ENCODE measurements at places on chromosomes 6 and 20. TPM values are rescaled to one million over a fixed set of nuclear protein-coding genes. Genes with fewer than 3 reads are reported as not detected.

GRCh38 chr6:143038833-143039232, 21.9 kb upstream of the AIG1 start:
- DNase-seq = no peak
- no peaks in the 10 kb centered on the region for H3K4me1 ChIP-seq
- no peaks in the 10 kb centered on the region for H3K36me3 ChIP-seq
- no peak overlapping the region for H3K27ac ChIP-seq
- H3K4me3 ChIP-seq = no peak overlapping the region

- no peaks in the 10 kb centered on the region for H3K27me3 ChIP-seq
- H3K4me1 ChIP-seq = no peaks in the 10 kb centered on the region
- H3K36me3 ChIP-seq = no peaks in the 10 kb centered on the region
- no peak overlapping the region for H3K4me3 ChIP-seq
- DNase-seq = no peak
These were observed 245.8 kb upstream of the JAG1 start for GRCh38 chr20:10919396-10920140.

DNA sequence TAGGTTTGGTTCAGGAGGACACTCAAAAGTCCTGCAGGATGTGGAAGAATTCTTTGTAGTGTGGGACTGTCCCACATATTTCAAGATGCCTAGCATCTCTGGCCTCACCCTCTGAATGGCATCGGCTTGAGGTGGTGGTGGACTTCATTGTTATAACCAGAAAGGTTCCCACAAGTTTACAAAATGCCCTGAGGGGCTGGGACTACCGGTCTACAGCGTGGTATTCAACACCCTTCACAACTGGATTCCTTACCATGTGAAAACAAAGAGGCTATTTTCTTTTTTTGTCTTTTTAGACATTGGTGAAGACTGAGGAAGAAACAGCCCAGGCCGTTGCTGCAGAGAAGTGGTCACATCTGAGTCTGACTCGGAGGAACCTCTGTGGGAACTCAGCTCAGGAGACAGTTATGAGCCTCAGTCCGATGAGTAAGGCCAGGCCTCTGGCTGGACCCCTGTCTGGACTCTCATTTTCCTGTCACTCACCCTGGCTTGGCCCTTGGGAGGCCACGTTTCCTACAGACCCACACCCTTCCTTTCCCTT, 15.2 kb downstream of the PGBD1 start:
- no peaks in the 10 kb centered on the region for H3K4me1 ChIP-seq
- no peak for DNase-seq
- H3K27me3 ChIP-seq = no peaks in the 10 kb centered on the region
- no peak overlapping the region for H3K27ac ChIP-seq
- H3K36me3 ChIP-seq = no peaks in the 10 kb centered on the region

GRCh38 chr6:147906361-147906760, 397.9 kb downstream of the SAMD5 start:
- H3K27me3 ChIP-seq = no peaks in the 10 kb centered on the region
- H3K4me3 ChIP-seq = no peak overlapping the region
- no peak for DNase-seq
- no peaks in the 10 kb centered on the region for H3K36me3 ChIP-seq

Gene SRSF12
- 1.0 TPM for total RNA-seq

GRCh38 chr20:14707865-14708596, 370.6 kb upstream of the FLRT3 start:
- H3K36me3 ChIP-seq = no peaks in the 10 kb centered on the region
- H3K4me1 ChIP-seq = peaks cover 9% of the 10 kb centered on the region
- H3K27me3 ChIP-seq = no peaks in the 10 kb centered on the region
- no peak for DNase-seq
- no peak overlapping the region for H3K27ac ChIP-seq

Gene APOM
- 164 TPM for total RNA-seq

Gene PEDS1
- 4.8 TPM for total RNA-seq

Gene SUMO4
- 0.84 TPM for total RNA-seq

DNA sequence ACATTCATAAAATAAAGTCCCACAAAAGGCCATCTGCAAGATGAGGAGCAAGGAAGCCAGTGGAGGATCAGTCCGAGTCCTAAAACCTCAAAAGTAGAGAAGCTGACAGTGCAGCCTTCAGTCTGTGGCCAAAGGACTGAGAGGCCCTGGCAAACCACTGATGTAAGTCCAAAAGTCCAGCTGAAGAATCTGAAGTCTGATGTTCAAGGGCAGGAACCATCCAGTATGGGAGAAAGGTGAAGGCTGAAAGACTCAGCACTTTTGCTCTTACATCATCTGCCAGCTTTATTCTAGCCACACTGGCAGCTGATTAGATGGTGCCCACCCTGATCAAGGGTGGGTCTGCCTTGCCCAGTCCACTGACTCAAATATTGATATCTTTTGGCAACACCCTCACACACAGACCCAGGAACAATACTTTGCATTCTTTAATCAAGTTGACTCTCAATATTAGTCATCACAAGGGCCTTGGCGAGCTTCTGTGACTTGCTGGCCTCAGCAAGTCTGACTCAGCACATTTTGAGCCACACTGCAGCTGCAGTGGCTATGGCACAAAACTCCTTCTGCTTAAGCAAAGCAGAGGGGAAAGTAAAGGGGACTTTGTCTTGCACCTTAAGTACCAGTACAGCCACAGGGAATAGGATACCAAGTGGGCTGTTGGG, 1370.3 kb upstream of the CITED2 start:
- no peak overlapping the region for H3K27ac ChIP-seq
- no peaks in the 10 kb centered on the region for H3K27me3 ChIP-seq
- H3K4me1 ChIP-seq = no peaks in the 10 kb centered on the region
- H3K4me3 ChIP-seq = no peak overlapping the region
- H3K36me3 ChIP-seq = no peaks in the 10 kb centered on the region
- DNase-seq = no peak

GRCh38 chr6:10385524-10386132, 29.2 kb downstream of the TFAP2A start:
- DNase-seq = no peak
- H3K27ac ChIP-seq = no peak overlapping the region
- no peak overlapping the region for H3K4me3 ChIP-seq
- H3K4me1 ChIP-seq = peaks cover 8% of the 10 kb centered on the region
- no peaks in the 10 kb centered on the region for H3K36me3 ChIP-seq

DNA sequence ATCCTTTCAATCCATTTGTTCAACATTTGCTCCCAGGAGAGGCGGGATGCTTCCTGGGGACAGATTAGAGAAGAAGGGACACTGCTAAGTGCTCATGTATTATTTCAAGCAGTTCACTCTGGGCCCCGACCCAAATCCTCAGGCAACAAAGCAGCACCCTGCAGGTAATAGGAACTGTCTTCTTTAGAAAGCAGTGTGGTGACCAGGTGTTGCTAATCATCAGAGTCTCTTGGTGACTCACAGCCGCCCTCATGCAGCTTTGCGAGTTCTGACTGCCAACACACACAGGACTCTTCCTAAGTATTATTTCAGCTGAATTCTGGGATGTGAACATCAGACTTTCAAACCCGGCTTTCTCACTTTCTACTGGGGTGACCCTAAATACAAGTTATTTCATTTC, 356.4 kb downstream of the PRKN start:
- no peak for DNase-seq
- H3K36me3 ChIP-seq = no peaks in the 10 kb centered on the region
- no peaks in the 10 kb centered on the region for H3K27me3 ChIP-seq
- no peak overlapping the region for H3K27ac ChIP-seq
- H3K4me1 ChIP-seq = peaks cover 19% of the 10 kb centered on the region

GRCh38 chr6:167238694-167239467, 52.2 kb upstream of the UNC93A start:
- H3K4me3 ChIP-seq = no peak overlapping the region
- peaks cover 4% of the 10 kb centered on the region for H3K4me1 ChIP-seq
- no peak overlapping the region for H3K27ac ChIP-seq
- H3K27me3 ChIP-seq = no peaks in the 10 kb centered on the region
- no peak for DNase-seq
- H3K36me3 ChIP-seq = no peaks in the 10 kb centered on the region

All from liver (tissue), 10 donors.